Activated CD8-positive, alpha-beta memory T cell treated with anti-CD3 and anti-CD28 coated beads, Interleukin-2, amount 10 ng/mL, durations not matched to agents 7 days and 5 days (primary cell): ENCODE measurements at places on chromosomes 1 and 21. TPM values are rescaled to one million over a fixed set of nuclear protein-coding genes. Genes with fewer than 3 reads are reported as not detected.

ASTN1 gene
- total RNA-seq: not detected

OLFML2B gene
- total RNA-seq: not detected

TOR1AIP2 gene
- total RNA-seq: 43.5 TPM

PLK3 gene
- total RNA-seq: 48.9 TPM

DNAH14 gene
- 0.70 TPM for total RNA-seq

SCNM1 gene
- 69.6 TPM for total RNA-seq

TNNT2 gene
- total RNA-seq: not detected

TAF5L gene
- total RNA-seq: 29.7 TPM

HEYL gene
- total RNA-seq: not detected

AMY1C gene
- total RNA-seq: not detected

FGR gene
- total RNA-seq: 0.30 TPM

RUNX1 gene
- 35.3 TPM for total RNA-seq

CD5L gene
- not detected for total RNA-seq

ATP1A4 gene
- total RNA-seq: 0.40 TPM

KRTAP11-1 gene
- total RNA-seq: not detected

NEK2 gene
- 42.5 TPM for total RNA-seq

MUL1 gene
- 19.5 TPM for total RNA-seq

GFI1 gene
- total RNA-seq: 101 TPM

GPR3 gene
- total RNA-seq: 0.49 TPM

PALMD gene
- total RNA-seq: not detected

ADORA1 gene
- total RNA-seq: not detected

FCER1A gene
- not detected for total RNA-seq

KRTAP10-3 gene
- not detected for total RNA-seq

SEC16B gene
- 0.42 TPM for total RNA-seq

TNFRSF8 gene
- 3.8 TPM for total RNA-seq

APCS gene
- total RNA-seq: not detected

ELF3 gene
- 0.79 TPM for total RNA-seq

BSND gene
- 0.07 TPM for total RNA-seq

RAD54L gene
- total RNA-seq: 57.2 TPM

KIF21B gene
- 102 TPM for total RNA-seq

SPATA46 gene
- total RNA-seq: not detected

SHE gene
- not detected for total RNA-seq

SAMD13 gene
- 0.82 TPM for total RNA-seq

EVI5 gene
- total RNA-seq: 14.0 TPM

EFCAB14 gene
- total RNA-seq: 79.2 TPM

OR2M2 gene
- not detected for total RNA-seq

SPATA17 gene
- total RNA-seq: not detected

B3GALT2 gene
- 2.5 TPM for total RNA-seq

FCN3 gene
- not detected for total RNA-seq

OR2T2 gene
- not detected for total RNA-seq

LCE3D gene
- not detected for total RNA-seq

PPIH gene
- 93.7 TPM for total RNA-seq

ITPKB gene
- 43.4 TPM for total RNA-seq

RNF223 gene
- not detected for total RNA-seq

USH2A gene
- not detected for total RNA-seq

AGMAT gene
- 12.4 TPM for total RNA-seq

RBM11 gene
- total RNA-seq: 0.84 TPM

KLHDC9 gene
- total RNA-seq: 0.52 TPM

S100A8 gene
- not detected for total RNA-seq

TMPRSS3 gene
- total RNA-seq: 27.4 TPM

OR2T33 gene
- total RNA-seq: not detected

FAM229A gene
- total RNA-seq: 4.1 TPM
